AG10803 (cell line): ENCODE measurements at places on chromosomes 1 and 21.

- peak; percentile 76 for DNase-seq
Observed at GRCh38 chr1:43373066-43373940, 5.5 kb upstream of the ELOVL1 start.

GRCh38 chr1:212225416-212225815 is 59.8 kb upstream of the PPP2R5A start:
- no peak for DNase-seq

DNA sequence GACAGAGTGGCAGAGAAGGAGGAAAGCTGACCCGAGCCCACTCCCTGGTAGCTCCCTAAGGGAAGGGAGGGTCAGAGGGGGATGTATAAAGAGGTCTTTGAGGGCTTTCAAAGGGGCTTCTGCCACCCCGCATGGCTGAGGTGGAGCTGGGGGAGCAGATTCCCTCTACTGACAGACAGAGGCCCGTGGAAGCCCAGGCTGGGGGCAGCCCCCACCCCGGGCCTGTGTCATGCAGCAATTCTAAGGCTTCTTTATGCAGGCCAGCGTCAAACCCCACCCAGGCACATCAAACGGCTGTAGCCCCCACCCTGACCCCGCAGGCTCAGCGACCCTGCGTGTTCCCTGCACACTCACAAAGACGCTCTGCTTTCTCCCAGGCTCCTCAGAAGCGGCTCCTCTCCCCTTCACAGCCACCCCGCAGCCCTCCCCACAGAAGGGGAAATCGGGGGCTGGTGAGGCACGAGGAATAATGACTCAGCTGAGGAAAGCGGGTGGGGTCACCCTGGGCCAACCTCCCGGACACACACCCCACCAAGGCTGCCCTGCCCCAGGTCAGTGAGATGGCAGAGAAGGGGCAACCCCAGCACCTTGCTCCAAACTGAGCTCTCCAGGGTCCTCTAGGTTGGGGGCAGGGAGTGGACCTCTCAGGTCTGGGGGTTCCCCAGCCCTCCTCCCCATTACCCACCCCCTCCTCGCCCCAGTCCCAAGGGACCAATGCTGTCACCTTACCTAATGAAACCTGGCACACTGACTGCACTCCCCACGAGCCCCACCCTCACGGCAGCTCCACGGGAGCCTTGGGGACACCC is 10.8 kb downstream of the SLC45A3 start:
- no peak for DNase-seq

- DNase-seq, result peak; percentile 9
Observed at GRCh38 chr1:68175621-68176398, 56.5 kb downstream of the WLS start.

- no peak for DNase-seq
Observed at GRCh38 chr1:15195420-15196052, 42.0 kb downstream of the TMEM51 start.

DNA sequence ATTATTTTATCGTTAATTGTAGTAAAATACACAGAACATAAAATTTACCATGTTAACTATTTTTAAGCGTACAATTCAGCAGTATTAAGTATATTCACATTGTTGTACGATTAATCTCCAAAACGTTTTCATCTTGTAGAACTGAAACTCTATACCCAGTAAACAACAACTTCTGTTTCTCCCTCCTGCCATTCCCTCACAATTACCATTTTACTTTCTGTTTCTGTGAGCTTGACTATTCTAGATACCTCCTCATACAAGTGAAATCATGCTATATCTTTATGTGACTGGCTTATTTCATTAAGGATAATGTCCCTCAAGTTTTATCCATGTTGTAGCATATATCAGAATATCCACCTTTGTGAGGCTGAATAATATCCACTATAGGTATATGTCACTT is 156.8 kb downstream of the ST6GALNAC3 start:
- DNase-seq, result no peak

DNA sequence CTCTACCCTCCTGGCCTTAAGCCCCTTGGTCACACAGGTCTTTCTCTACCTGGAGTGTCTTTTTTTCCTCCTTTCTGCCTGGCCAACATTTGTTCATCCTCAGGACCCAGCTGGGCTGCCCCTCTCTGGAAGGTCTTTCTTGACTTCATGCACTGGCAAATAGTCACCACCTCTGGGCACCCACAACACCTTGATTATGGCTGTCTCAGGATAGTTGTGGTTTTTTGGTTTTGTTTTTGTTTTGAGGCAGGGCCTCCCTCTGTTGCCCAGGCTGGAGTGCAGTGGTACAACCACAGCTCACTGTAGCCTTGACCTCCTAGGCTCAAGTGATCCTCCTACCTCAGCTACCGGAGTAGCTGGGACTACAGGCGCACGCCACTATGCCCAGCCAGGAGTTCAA is 10.8 kb downstream of the RPS6KA1 start:
- DNase-seq, result no peak

DNA sequence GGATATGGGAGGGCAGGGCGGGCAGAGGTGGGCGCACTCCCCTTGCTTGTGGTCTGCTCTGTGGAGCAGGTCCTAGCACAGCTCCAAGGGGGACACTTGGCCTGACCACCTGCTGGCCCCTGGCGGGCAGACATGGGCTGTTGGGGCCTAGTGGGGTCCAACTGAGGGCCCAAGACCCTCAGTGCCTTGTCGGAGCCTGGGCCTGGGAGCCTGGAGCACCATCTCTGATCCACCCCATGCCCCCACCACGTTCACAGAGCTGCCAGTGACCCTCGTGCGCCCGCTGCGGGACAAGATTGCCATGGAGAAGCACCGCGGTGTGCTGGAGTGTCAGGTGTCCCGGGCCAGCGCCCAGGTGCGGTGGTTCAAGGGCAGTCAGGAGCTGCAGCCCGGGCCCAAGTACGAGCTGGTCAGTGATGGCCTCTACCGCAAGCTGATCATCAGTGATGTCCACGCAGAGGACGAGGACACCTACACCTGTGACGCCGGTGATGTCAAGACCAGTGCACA is 70.6 kb downstream of the OBSCN start:
- DNase-seq, result no peak

DNA sequence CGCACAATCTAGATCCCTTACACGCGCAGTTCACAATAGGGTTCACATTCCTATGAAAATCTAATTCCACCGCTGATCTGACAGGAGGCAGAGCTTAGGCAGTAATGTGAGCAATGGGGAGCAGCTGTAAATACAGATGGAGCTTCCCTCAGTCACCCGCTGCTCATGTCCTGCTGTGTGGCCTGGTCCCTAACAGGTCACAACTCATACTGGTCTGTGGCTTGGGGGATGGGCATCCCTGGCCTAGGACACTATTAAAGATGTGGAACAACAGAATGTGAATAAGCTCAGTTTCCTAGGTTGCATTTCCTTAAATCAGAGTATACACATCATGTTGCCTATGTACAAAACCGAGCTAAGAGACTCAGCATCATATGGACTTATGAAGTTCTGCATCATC is 16.2 kb downstream of the IFI44 start:
- no peak for DNase-seq

- no peak for DNase-seq
Observed at GRCh38 chr1:67749263-67749843, 64.4 kb downstream of the GADD45A start.

GRCh38 chr1:36377791-36378492 is 7.8 kb downstream of the STK40 start:
- no peak for DNase-seq

DNA sequence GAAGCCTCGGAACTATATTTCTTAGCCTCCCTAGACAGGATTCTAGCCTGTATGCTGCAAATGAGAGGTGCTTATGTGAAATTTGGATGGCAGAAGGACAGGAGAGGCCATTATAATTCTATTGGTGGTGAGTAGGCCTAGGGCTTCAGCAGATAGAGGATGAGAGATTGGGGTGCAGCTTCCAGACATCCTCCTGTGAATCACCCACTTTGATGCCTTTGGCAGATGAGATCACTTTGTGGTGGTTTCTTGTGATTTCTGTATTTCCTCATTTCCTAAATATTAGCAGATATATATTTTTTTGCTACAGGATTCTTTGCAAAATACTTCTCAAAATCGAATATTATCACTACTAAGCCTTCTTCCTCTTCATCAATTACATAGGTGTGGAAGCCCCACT is 37.3 kb downstream of the MFSD2A start:
- DNase-seq, result peak; percentile 27

- DNase-seq, result peak; percentile 95
Observed at GRCh38 chr1:25641931-25642573, 25.5 kb downstream of the MAN1C1 start.

GRCh38 chr1:223010582-223011504 is 132.2 kb downstream of the TLR5 start:
- peak; percentile 29 for DNase-seq

- peak; percentile 73 for DNase-seq
Observed at GRCh38 chr1:236064674-236065508, at the start of gene NID1. NID1 (minus strand) TSS chr1:236065090; CDS start chr1:236065079, 11 bp downstream.

GRCh38 chr1:219318826-219319225 is 145.1 kb downstream of the LYPLAL1 start:
- DNase-seq, result no peak

DNA sequence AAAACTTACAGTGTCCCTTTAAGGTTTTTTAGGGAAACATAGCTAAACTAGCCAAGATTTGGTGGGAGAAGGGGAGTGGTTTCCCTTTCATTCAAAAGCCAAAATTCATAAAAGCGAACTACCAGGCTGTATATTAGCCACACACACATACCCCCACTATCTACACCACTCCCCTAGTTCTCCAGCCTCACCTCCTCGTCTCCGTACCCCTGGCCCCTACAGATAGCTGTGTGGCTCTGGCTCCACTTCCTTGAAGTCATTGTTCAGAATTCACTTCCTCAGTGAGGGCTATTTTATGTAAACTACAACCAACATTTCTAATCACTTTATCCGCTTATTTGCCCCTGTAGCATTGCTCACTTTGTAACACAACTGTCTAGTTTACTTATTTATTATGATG is 5.3 kb upstream of the DPH5 start:
- DNase-seq, result no peak

DNA sequence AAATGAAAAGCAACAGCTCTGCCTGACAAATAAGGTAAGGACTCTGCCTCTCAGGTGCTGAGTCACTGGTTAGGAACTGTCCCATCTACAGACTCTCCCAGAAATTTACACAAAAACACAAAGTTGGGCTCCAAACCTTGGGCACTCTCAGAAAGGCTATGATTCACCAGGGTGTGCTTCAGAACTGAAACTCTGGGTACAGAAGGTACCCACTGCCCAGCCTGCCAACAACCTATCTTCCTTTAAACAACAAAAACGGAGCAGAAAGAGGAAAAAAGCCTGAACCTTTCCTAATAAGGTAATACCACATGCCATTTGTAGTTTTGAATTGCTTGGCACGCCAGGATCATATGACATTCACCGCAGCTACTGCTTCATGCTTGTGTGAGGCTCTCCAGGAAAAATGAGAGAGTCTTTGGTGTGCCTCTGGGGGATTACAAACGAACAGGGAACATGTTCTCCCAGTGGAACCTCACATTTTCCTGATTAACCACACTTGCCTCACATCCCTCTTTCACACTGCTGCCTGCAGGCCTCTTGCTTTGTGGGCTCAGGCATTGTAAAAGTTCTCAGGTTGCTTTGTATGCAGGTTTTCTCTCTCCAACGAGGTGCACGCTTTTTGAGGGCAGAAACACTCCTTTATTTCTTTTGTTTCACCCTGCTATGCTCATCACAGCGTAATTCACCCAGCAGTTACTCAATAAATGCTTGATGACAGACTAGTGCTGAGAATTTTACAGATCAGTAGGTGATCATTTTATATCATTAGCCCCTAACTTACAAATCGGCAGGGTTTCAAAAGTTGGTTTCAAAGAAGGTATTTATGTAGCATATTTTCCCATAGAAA is 65.1 kb downstream of the GADD45A start:
- peak; percentile 91 for DNase-seq

DNA sequence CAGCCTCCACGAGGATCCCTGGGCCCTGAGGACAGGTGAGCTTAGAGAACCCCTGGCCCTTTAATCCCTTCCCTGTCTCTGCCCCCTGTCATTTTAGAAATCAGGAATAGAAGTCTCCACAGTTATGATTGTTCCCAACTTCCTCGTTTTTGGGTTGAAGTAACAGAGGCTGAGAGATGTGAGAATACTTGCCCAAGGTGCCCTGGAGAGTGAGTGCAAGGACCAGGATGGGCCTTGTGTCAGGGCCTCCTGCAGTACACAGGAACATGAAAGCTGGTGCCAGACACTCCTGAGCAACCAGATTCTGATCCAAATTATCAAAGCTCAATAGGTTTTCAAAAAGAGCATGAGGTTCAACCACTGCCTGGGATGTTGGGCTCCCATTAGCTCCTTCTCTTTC is 10.1 kb downstream of the HLX start:
- no peak for DNase-seq

- DNase-seq, result no peak
Observed at GRCh38 chr1:186904361-186904760, 75.6 kb downstream of the PLA2G4A start.

GRCh38 chr1:31517301-31517700 is 59.0 kb upstream of the TINAGL1 start:
- no peak for DNase-seq

GRCh38 chr1:154896771-154897286 is 26.7 kb upstream of the KCNN3 start:
- DNase-seq, result no peak

GRCh38 chr1:18536915-18537314 is 56.2 kb downstream of the KLHDC7A start:
- no peak for DNase-seq

GRCh38 chr1:207514890-207515289 is 18.9 kb downstream of the CR1 start:
- no peak for DNase-seq

DNA sequence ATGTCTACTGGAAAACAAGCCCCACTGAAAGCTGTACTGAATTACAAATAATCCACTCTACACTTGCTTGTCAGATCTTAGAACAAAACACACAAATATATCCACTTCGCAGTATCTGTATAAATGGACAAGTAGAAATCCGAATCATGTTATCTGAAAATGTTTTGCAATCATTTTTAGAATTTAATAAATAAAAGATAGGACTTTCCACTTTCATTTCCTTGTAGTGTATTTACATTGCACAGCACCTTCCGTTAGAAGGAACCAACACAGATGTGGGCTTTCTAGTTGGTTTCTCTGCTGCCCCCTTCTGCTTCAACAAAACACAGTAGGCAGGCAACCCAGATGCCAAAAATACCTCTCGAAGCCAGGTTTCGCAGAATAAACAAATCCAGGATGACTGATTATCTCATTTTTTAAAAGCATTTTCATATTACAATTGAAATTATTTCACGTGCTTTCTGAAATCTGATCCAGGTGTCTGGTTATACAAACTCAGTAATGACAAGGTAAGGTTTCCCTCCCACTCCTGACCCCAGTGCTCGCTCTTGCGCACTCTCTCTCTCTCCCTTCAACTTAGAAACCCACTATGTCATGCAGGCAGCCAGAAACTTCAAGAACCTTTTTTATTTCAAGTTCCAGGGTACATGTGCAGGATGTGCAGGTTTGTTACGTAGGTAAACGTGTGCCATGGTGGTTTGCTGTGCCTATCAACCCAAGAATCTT is 389.9 kb downstream of the SMYD3 start:
- DNase-seq, result peak; percentile 56
